Right ventricle myocardium superior (tissue), 1 donor: ENCODE measurements at places on chromosomes 16 and 17. TPM values are rescaled to one million over a fixed set of nuclear protein-coding genes. Genes with fewer than 3 reads are reported as not detected.

GRCh38 chr17:2871720-2872119, 75.5 kb downstream of the RAP1GAP2 start:
- DNase-seq = no peak

DNA sequence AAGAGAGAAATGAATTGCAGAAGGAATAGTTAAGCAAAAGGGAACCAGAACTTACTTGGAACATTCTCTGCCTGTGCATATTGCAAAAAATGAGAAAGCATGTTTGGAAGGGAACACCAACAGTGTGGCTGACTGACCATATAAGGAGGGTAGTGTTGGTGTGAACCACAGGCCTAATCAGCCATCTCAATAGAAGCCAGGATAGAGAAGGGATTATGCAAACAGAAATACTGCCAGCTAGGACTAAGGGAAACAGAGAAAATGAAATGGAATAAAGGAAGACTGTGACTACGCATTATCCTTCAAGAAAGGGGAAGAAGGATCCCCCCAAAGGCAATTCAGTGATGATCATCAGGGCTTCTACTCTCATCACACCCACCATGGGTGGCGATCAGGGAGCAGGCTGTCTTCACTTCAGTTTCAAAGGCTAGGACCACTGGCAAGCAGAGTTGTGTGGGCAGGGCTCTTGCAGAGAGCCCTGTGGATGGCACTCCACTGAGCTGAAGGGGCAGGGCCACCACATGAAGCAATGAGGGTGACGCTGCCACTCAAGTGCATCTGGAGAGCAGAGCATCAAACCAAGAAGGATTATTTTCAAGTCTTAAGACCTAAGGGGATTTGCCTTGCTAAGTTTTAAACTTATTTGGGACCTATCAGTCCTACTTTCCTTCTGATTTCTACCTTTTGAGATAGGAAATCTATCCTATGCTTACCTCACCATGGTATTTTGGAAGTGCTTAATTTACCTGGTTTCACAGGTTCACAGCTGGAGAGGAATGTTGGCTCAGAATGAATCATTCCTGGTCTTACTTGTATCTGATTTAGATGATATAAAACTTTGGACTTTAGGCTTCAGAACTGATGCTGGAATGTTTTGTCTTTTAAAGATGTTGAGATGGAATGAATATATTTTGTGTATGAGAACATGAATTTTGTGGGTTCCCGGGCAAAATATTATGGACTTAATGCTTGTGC, 140.5 kb downstream of the SSH2 start:
- no peak for DNase-seq

DNA sequence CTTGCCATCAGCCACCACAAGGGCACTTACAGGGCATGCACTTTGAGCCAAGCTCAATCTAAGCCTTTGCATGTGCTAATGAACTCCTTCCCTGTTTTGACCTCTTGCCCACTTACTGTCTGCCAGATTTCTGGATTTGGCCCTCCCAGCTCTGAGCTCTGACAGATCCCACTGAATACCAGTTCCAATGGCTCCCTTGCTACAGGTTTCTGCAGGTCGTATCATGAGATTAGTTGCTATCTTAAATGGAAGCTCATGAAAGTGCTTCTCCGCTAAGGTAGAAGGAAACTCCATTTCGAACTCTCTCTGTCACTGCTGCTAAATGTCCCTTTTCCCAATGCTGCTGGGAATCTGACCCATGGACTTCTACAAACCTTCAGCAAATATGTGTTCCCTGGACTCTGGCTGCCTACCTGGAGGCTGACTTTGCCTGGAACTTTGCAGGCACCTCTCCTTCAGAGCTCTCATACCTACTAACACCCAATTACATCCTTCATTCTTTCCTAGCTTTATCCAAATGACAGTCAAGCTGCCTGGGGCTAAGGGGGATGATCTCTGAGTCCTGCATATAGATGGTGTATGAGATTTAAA, 23.5 kb upstream of the TOB1 start:
- no peak for DNase-seq

SEPTIN1 gene
- 0.97 TPM for total RNA-seq

KRT28 gene
- not detected for total RNA-seq

KRT33B gene
- total RNA-seq = not detected

DNA sequence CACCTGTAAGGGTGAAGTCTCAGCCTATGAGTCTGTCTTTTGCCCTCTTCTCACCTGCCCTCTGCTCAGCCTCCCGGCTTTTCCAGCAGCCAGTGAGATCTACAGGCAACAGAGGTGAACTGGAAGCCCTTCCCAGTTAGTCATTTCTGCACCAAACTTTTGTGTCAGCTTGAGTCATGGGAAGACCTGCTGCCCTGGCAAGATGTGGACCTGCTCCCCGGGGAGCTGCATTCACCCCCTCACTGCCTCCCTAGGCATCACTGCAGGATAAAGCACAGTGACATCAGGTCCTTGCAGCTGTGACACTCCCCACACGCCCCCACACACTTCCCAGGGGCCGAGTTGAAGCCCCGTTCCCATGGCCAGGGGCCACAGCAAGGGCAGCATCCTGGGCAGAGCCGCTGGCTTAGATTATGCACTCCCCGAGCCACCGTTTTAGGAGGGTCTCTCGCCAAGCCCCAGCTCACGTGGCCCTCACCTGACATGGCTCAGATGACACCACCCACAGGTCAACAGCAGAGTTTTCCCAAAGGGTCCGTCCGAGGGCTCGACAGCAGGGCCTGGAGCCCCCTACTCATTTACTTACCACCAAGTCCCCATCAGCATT, 6.5 kb upstream of the ABR start:
- no peak for DNase-seq

- DNase-seq = no peak
Observed at GRCh38 chr17:13600475-13601321, 1.0 kb downstream of the HS3ST3A1 start.

DNA sequence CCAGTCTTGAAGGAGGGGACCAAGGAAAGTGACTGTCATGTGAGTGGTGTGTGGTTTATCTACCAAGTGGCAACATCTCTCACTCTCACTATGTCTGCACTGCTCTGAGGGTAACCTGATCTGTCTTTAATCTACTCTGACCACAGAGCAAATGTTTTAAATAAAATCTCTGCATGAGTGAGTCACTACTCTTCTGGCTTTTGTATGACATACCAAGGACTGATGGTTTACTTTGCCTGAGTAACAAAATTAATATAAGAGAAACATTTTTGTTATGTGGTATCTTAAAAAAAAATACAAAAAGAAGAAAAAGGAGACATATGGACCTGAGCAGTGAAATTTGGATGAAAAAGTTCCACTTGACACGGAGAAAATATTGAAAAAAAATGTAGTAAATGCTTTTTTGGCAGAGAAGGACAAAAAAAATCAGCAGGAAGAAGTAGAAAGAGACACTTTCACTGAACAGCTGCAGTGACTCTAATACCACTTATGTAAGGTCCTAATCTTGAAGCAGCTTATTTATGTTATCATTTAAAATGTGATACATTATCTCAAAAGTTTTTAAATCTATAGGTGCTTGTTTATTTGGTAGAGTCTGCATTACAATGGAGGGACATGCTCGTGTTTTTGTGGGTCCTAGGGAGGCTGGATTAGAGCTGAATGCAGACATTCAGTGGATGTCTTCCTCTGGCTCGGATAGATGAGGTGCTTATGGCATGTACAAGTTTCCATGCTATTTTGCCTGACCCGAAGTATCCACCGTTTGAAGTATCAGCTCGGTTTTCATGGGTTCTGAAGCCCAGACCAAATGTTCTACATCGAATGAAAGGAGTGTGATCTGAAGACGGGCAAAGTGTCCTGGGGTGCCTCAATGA, 240.7 kb downstream of the MAP2K6 start:
- DNase-seq = no peak

DNA sequence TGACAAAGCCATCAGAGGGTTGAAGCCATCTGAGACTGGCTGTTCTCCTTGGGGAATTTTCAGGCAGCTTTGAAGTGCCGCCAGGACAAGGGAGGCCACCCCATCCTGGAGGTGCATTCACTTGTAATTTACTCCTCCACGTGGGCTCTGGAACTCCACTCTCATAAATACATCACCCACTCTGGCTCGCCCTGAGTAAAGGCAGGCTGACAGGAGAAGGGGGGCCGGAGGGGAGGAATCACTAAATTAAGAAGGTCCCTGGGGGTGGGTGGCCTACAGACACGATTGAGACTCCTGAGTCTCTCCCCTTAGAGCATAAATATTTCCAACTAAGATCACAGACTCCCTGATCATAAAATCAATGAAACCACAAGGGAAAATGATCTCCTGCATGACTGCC, 56.3 kb upstream of the HNF1B start:
- DNase-seq = no peak

- DNase-seq = no peak
Observed at GRCh38 chr16:74608944-74609343, 2.0 kb upstream of the GLG1 start.

DNA sequence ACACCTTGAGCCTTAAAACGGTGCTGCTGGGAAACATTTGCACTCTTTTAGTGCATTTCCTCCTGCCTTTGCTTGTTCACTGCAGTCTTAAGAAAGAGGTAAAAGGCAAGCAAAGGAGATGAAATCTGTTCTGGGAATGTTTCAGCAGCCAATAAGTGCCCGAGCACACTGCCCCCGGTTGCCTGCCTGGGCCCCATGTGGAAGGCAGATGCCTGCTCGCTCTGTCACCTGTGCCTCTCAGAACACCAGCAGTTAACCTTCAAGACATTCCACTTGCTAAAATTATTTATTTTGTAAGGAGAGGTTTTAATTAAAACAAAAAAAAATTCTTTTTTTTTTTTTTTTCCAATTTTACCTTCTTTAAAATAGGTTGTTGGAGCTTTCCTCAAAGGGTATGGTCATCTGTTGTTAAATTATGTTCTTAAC, 4.4 kb downstream of the SOX9 start:
- no peak for DNase-seq

DNA sequence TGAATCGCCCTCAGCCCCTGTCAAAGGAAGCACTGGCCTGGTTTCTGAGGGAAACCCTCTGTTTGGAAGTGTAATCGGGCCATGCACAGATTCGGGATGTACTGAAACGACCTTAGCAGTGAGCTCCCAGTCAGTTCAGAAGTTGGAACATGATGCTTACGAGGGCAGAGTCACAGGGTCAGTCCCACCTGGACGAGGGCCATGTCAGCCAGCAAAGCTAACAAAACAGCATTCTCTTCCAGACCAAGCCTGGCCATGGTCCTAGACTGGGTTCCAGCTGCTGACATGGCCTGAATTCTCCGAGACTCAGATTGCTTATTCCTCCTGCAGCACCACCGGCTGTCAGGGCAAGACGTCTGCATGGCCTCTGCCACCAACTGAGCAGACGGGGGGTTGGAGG, 192.2 kb upstream of the WSCD1 start:
- DNase-seq = peak; percentile 72

GRCh38 chr16:21056396-21056795, 94.2 kb downstream of the DNAH3 start:
- no peak for DNase-seq

GRCh38 chr17:41060052-41060604, at the start of gene KRTAP2-3:
Gene KRTAP2-3 (minus strand): TSS chr17:41060114. CDS start chr17:41060050, 64 bp downstream.
- DNase-seq = no peak

DNA sequence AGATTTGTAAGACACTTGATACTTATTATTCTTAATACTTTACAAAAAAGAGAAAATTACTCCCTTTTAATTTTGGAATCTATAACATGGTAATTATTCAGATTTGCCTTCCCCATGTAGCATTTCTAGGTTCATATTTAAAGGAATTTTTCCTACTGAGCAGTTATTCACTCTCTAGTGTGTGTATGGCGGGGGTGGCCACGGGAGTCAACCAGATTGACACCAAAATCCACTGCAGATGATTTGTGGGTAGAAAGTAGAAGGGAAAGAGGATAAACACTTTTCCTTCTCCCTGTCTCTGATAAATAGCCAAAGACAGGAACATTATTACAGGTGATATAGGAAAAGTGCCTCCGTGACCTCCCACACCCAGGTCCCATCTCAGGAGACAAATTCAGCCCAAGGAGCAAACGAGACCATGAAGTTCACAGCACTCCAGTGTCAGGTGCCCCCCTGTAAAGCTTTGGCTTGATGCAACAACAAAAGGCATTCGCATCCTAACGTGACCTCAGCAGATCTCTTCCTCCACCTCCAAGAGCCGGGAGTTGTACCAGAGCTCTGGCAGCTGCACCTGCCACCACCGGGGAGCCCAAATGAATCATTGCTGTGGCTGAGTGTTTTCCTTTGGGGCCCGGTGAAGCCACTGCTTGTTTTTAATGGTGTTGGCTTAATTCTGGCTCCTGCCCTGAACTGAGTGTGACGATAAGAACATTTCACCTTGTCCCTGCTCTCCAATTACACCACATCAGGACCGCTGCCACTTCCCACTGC, 92.7 kb upstream of the NOL11 start:
- DNase-seq = no peak

DNA sequence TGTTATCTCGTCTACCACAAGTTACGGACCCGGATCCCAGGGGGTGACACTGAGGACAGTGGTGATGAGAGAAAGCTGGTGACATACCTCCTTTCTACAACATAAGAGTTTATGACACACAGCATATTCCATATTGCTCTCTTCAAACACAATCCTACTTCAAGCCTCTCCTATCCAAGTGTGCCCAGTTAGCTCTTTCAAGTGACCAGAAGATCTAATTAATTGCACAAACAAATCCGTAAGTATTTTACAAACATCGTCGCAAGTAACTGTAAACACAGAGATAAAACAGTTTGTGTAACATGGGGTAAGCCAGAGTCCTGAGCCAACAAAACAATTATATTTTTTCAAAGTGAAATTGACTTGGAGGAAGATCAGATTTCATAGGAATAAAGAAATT, 235.0 kb downstream of the CHD9NB start:
- DNase-seq = no peak

DNA sequence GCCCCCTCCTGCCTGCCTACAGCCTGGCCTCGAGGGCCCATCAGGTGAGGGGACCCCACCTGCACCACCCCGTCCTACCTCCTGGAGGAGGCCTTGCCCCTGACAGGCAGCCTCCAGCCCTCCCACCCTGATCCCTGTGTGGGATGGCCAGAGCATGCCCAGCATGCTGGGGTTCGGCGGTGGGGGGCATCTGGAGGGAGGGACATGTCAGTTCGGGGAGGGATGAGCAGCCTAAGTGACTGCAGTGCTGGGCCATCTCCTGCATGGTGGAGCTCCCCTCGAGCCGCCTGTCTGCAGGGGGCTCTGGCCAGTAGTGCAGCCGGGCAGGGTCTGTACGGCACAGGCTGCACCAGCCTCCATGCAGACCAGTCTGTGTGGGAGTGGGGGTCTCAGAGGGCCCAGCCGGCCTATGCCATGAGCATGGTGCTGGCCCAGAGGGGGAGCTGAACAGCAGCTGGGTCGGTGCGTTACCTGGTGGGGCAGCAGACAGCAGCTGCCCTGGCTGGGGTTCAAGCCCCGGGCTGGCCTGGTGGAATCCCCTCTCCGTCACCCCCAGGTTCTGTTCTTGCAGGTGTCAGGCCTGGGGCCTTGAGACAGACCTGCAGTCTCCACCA, 4.0 kb upstream of the RNPS1 start:
- no peak for DNase-seq

DNA sequence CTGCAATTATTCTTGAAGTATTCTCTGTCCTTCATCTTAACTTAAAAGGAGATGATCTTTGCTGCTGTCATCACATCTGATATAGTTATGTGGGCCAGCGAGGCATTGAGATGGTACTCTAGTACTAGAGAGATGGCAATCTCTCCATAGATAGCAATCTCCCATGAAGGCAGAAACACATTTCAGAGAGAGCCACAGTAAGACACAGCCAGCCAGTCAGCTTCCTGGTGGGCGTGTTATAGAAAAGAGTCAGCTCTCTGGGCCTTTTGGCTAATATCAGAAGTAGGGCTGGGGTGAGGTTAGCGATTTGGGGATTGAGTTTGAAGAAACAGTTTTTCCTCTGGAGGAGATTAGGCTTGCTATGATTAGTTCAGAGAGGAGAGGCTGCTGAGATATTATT, 22.6 kb upstream of the EFCAB13 start:
- no peak for DNase-seq

YPEL3 gene
- total RNA-seq = 64.1 TPM
